ENCODE measurements at places on chromosomes 12 and 14.

DNA sequence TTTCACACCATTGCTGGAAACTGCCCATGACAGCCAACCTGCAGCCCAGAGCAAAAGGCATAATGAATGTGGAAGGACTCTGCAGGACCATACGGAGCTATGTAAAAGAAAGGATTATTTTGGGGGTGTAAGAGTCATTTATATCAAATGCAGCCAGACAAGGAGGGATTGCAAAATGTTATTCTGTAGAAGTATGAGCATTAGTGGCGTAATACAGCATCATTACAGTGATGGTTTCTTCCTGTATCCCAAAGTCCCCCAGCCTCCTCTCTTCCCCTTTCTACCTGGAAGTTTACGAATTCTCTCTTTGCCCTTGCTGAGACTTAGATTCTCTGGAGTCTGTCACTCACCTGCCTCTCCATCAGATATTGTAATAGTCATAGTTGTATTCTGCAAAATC lies 89.9 kb downstream of the BORCS5 start:
- DNase-seq: no peak

GRCh38 chr14:96614481-96614881 lies 112.3 kb downstream of the PAPOLA start:
- DNase-seq: no peak

DNA sequence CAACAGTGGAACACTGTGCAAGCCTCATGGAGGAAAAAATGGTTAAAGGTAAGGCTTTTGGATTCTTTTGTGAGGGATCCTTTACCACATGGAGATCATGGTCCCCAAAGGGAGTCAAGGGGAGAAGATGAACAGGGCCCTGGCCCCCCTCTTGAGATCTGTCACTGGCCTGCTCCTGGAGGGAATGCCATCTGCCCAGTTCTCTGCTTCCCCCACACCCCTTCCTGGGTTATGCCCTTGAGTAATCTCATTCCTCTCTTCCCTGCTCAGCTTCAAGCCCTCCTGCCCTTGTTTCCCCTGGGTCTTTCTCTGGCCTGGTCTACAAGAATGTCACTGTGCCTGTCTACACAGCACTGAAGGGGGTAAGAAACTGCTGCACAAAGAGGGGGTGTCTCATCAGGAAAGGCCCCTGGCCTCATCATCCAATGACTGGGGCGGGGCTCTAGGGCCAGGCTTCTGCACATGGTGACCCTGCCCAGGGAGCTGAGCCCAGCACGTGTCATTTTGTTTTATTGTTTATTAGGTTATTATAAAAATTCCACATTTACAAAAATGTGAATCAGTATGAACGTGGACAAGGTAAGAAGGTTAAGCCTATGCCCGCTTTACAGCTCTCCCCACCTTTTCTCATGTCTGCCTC lies 30.3 kb downstream of the PIGH start:
- DNase-seq: no peak

DNA sequence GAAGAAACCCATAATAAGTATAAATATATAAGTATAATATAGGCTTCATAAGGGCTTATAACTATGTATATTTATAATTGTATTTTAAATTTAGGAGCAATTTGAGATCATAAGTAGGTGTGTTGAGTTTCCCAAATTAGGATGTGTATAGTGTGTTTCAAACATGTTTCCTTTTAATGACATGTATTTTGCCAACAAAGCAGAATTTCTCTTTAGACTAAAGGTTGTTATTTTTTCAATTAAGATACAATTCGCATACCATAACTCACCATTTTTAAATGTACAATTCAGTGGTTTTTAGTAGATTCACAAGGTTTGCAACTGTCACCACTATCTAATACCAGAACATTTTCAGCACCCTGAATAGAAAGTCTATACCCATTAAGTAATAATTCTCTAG lies 7.7 kb upstream of the ARL1 start:
- no peak for DNase-seq

DNA sequence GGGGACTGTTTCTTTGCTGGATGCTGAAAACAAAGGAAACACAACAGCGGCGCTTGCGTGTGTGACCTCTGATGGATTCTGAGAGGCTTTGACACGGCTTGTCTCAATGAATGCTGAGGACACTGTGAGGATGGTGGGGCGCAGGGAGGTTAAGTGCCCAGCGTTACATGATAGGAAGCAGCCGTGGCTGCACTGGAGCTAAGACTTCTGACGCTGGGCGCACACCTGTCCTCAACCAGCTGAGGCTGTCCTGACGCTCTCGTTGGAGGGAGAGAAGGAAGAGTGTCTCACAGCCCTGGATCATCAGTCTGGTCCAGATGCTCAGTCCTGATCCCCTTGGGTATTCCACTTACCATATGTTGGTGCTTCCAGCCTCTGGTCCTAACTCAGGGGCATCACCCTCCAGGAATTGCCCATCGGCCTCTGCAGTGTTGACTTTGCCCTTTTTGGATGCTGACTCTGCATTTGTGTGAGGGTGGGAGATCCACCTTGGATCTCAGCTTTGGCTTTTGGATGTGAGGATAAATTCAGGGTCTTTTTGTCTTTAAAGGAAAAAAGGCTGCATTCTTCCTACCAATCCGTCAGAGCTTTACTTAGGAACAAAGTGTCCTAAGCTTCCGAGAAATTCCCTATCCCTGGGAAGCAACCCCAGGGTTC lies 125.2 kb downstream of the ZNF664 start:
- DNase-seq: no peak

GRCh38 chr14:30077946-30078345 lies 150.3 kb upstream of the PRKD1 start:
- DNase-seq: no peak

DNA sequence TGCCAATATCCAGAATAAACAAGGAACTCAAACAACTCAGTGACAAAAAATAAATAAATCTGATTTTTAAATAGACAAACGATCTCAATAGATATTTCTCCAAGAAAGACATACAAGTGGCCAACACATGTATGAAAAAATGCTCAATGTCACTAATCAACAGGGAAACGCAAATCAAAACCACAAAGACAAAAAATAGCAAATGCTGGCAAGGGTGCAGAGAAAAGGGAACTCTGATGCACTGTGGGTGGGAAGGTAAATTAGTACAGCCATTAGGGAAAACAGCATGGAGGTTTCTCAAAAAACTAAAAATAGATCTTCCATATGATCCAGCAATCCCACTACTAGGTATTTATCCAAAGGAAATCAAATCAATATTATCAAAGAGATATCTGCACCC lies 3.5 kb upstream of the EIF5 start:
- no peak for DNase-seq

DNA sequence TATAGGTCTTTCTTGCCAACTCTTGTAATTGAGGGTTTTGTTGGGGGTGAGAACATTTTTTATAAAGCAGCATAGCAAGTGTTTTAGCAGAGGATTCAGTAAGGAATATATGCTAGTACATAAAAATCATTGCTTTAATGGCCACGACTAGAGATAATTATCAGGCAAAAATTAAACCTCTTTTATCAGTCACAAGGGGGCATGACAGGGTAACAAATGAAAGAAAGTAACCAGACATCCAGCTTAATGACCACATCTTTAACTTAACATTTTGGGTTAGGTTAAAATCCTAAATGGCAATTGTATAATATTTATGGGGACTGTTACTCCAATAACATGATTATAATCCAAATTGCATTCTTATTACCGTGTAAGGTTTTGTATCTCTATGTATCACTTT lies 119.6 kb downstream of the LRRIQ1 start:
- no peak for DNase-seq

DNA sequence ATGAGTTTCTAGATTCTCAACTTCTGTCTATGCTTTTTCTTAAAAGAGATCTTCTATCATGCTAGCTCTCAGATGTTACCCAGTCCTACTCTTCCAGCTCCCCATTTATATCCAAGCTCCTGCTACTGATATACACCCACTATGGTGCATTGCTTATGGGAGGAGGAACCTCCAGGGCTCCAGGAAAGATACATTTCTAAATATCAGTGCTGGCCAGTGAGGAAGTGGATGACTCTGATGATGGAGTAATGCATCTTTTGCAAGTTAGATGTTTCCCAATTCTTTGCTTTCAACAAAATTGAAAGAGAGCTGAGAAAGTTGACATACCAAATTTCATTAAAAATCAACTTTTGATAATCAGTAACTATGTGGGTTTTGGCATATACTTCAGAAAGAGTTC lies 105.7 kb upstream of the RESF1 start:
- no peak for DNase-seq
